ENCODE measurements at places on chromosomes 7 and 10.

GRCh38 chr10:5206799-5207198 is 10.2 kb downstream of the AKR1C4 start:
- no peak for DNase-seq

- no peak for DNase-seq
These were observed 15.9 kb downstream of the SKIDA1 start for GRCh38 chr10:21509341-21510240.

DNA sequence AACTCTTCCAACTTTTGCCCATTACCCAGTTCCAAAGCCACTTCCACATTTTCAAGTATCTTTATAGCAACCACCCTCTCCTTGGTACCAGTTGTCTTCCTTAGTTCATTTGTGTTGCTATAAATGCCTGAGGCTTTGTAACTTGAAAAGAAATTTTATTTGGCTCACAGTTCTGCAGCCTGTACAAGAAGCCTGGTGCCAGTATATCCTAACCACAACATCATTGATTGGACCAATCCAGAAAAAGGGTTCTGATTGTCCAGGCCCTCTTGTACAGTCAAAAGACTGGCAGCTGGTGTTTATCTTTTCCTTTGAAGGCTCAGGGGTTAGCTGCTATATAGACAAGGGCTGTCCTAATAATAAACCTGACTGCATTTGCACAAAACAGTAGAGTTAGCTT is 21.1 kb upstream of the ABCC2 start:
- no peak for DNase-seq

- DNase-seq = no peak
These were observed 35.8 kb downstream of the GBX1 start for GRCh38 chr7:151131592-151132293.

- no peak for DNase-seq
These were observed 19.9 kb upstream of the FMC1 start for GRCh38 chr7:139321071-139321745.

DNA sequence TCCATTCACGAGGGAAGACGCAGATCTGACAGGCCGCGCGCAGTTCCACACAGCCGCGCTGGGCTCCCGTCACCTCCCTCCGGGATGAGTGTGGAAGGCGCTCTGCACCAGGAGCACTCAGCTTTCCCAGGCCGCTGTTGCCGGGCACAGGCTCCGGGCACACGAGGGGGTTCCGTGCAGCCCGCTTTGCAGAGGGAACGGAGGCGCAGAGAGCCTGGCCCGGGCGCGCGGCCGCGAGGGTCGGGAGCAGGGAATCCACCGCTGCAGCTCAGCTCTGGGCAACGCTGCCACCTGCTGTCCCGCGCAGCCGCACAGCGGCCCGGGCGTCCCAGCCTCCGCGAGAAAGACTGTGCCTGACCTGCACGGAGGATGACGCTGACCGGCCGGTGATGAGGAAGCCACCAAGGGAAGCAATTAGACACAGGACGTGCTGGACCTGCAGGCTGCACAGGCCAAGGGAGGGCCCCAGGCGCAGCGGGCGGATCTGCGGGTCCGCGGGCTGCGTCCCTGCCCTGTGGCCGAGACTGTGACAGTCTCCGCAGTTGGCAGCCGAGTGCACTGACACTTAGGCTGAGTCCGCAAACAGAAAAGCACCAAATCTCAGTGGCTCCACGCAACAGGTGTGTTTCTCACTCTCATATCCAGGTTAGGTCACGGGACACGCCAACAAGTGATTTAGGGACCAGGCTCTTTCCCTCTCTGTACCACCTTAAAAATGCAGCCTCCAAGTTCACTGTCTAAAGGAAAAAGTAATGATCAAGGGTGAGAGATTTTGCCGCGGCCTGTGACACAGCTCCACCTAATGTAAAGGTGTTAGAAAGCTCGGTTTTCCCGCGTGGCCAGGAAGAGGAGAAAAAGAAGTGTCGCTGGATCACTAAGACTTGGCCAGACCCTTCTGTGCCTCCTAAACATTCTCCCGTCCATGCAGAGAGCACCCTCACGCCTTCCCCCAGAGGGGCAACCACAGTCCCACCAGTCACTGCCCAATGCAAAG is 94.5 kb downstream of the SEC61G start:
- no peak for DNase-seq

DNA sequence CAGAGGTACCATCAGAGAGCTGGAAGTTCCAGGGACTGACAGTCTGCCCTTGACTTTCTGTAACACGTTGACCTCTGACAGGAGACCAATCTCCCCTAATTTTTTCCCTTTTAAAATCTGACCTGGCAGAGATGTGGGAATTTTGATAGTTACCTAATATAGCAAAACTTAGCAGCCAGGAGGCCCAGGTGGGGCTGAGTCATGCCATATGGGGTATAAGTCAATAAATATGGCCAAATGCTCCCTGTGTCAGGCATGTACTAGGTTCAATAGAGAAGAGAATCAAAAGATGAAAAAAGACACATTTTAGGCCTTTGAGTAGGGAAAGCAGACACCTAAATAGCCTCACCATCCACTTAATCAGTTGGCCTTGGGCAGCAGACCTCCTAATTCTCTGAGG is 6.1 kb upstream of the GRK5 start:
- DNase-seq = no peak

GRCh38 chr7:1355568-1356340 is 103.5 kb downstream of the MICALL2 start:
- no peak for DNase-seq

GRCh38 chr7:45126920-45127319 is 15.4 kb upstream of the TBRG4 start:
- no peak for DNase-seq

DNA sequence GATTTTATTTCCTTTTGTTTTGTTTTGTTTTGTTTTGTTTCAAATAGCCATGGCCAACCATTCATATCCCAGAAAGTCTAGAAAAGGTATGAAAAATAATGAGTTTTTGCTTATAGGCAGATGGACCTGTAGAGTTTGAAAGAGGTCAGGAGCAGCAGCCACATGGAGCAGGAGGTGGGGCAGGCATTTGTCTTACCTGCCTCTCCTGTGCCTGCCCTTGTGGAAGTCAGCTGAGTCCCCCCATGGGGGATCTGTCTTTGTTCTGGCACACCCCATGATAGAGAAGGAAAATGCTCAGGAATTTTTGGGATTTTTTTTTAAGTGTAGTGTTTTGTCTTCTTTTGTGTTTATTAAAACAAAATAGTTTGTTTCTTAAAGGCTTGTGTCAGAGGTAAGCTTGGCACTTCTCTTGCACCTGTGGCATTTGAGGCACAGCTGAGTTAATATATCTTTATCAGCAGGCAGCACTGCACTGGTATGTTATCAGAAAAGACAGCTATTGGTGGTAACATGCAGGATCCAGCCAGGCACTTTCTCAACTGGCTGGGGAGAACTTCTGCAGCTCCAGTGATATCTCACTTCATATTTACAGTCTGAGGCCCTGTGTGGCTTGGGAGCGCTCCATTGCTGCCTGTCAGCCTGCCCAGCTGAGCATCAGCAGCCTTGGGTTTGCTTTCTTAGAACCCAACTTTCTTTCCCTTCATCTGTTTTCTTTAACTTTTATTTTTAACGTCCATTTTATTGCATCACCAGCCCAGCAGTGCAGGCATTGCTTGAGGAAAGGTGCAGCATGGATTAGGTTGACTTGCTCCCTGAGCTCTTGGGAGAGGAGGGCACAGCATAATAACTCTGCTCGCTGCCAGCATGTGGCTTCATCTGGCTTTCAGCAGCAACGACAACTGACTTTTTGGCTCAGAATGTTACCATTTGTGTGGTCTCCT is 44.4 kb downstream of the LRRC4 start:
- no peak for DNase-seq

DNA sequence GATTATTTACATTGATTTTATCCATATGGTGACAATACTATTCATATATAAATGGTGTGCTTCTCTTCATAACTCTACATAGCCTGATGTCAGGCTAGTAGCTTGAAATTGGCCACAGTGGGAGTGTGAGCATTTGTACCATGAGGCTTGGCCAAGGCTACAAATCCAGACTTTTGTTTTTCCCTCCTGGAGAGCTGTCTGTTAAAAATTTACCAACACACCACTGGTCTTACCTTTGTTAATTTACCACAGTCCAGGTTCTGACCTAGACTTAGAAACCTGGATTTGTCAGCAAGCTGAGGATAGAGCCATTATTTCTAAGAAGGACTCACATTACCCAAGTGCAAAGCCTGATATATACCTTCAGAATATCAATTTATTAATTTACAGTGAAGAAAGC is 45.5 kb upstream of the ATRNL1 start:
- no peak for DNase-seq

DNA sequence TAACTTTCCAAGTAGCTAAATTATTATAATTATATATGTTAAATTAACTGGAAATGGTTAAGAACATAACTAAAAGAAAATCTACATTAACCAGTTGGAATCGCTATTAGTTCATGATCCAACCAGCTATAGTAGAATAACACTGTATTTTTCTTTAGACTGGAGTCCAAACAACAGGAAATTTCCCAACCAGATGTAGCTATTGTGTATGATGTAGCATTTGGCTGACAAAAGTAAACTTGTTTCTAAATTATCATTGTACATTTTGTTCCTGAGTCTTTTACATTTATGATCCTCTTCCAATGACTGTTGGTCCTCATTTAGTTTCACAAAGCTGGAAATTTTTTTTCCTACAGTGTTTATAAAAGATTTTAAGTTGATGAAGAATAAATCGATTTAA is 62.1 kb downstream of the PAPSS2 start:
- no peak for DNase-seq

DNA sequence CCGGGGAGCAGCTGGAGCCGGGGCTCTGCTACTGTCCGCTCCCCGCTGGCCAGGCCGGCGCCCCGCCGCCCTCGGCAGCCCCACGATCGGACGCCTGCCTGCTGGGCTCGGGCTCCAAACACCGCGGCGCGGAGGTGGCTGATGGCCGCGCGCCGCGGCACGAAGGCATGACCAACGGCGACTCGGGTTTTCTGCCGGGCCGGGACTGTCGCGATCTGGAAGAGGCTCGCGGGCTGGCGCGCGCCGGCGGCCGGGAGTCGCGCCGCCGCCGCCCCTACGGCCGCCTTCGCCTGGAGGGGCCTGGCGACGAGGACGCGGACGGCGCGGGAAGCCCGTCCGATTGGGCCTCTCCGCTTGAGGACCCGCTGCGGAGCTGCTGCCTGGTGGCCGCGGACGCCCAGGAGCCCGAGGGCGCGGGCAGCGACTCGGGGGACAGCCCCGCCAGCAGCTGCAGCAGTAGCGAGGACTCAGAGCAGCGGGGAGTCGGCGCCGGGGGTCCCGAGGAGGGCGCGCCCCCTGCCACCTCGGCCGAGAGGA is 570 bp downstream of the TBC1D12 start:
- DNase-seq = no peak

GRCh38 chr7:131527456-131527855 is 29.0 kb downstream of the PODXL start:
- DNase-seq = no peak

DNA sequence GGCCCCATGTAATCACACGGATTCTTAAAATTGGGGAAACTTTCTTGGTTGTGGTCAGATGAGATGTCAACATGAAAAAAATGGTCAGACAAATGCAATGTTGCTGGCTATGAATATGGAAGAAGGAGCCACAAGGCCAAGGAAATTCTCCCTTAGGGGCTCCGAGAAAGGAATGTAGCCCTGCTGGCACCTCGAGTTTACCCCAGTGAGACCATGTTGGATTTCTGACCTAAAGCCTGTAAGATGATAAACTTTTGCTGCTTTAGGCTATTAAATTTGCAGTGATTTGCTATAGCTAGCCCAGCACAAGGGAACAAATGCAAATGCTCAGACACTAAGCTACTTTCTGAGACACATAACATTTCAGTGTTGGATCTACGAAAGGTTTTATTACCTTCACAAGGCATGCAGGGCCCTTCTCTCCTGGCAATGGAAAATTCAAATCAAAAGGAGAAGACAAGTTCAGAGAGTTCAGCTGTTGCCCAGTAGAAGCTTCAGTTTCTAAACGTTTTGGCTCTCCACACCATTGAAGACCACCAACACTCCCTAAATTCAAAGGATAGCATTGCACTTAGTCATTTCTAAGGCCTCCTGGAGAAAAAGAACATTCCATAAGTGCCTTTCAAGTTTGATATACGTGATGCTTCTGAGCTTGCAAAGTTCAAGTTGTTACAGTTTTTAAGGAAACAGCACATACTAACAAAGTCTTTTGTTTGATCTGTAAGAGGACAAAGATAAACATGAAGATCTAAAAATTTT is 23.4 kb downstream of the MCMBP start:
- no peak for DNase-seq
